CD4-positive, alpha-beta memory T cell (primary cell): ENCODE measurements at places on chromosomes 7 and 10. TPM values are rescaled to one million over a fixed set of nuclear protein-coding genes. Genes with fewer than 3 reads are reported as not detected.
A peak's percentile ranks its signal among the peaks of the same experiment; 100 is the strongest.

- no peak overlapping the region for H3K4me3 ChIP-seq
- no peaks in the 10 kb centered on the region for H3K27me3 ChIP-seq
- no peak overlapping the region for H3K27ac ChIP-seq
- no peaks in the 10 kb centered on the region for H3K4me1 ChIP-seq
- no peaks in the 10 kb centered on the region for H3K36me3 ChIP-seq
- DNase-seq, result no peak
Measured at GRCh38 chr10:30803892-30804322, 174.4 kb upstream of the LYZL2 start.

GRCh38 chr7:154748089-154748786 is 254.7 kb downstream of the PAXIP1 start:
- H3K4me1 ChIP-seq, result no peaks in the 10 kb centered on the region
- H3K4me3 ChIP-seq, result no peak overlapping the region
- H3K27ac ChIP-seq, result no peak overlapping the region
- no peak for DNase-seq

Gene ITPRID1
- not detected for total RNA-seq

- H3K4me3 ChIP-seq, result no peak overlapping the region
- no peak for DNase-seq
- no peaks in the 10 kb centered on the region for H3K27me3 ChIP-seq
Measured at GRCh38 chr10:122957474-122957873, 3.4 kb upstream of the C10orf88 start.

DNA sequence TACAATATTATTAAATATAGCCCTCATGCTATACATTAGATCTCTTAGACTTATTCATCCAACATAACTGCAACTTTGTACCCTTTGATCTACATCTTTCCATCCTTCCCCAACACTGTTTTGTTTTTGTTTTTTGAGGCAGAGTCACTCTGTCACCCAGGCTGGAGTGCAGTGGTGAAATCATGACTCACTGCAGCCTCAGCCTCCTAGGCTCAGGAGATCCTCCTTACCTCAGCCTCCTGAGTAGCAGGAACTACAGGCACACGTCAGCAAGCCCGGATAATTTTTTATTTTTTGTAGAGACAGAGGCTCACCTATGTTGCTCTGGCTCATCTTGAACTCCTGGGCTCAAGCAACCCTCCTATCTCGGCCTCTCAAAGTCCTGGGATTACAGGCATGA is 53.3 kb downstream of the NT5C2 start:
- H3K36me3 ChIP-seq, result peaks cover 3% of the 10 kb centered on the region
- H3K27me3 ChIP-seq, result no peaks in the 10 kb centered on the region
- H3K4me1 ChIP-seq, result no peaks in the 10 kb centered on the region
- no peak overlapping the region for H3K4me3 ChIP-seq
- H3K27ac ChIP-seq, result no peak overlapping the region

Gene CPA2
- total RNA-seq, result not detected

GRCh38 chr10:33461295-33461640 is 126.8 kb upstream of the NRP1 start:
- DNase-seq, result no peak
- no peak overlapping the region for H3K4me3 ChIP-seq
- H3K27me3 ChIP-seq, result no peaks in the 10 kb centered on the region
- H3K36me3 ChIP-seq, result no peaks in the 10 kb centered on the region

Gene NUDT13
- 2.9 TPM for total RNA-seq

- DNase-seq, result no peak
- H3K4me3 ChIP-seq, result no peak overlapping the region
- H3K27me3 ChIP-seq, result no peaks in the 10 kb centered on the region
- no peaks in the 10 kb centered on the region for H3K4me1 ChIP-seq
- no peak overlapping the region for H3K27ac ChIP-seq
Measured at GRCh38 chr7:114107522-114107921, 188.7 kb upstream of the PPP1R3A start.

DNA sequence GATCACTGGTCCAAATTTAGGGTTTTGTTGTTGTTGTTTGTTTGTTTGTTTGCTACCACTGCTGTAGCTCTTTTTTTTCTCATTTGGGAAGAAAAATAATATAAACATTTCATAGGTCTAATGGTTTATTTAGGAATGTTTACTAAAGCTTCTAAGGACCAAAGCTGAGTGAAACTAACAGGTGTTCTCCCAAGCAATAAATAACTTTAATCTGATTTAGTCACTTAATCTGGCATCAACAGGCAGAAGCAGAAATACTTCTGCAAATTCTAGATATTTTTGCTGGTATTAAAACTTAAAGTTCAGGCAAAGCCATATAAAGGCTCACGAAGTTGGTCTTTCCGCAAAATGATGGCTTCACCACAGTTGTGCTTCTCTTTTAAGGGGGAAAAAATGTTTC is 144.5 kb upstream of the YAE1 start:
- DNase-seq, result no peak
- no peak overlapping the region for H3K4me3 ChIP-seq
- no peak overlapping the region for H3K27ac ChIP-seq
- no peaks in the 10 kb centered on the region for H3K36me3 ChIP-seq
- H3K27me3 ChIP-seq, result no peaks in the 10 kb centered on the region
- no peaks in the 10 kb centered on the region for H3K4me1 ChIP-seq

DNA sequence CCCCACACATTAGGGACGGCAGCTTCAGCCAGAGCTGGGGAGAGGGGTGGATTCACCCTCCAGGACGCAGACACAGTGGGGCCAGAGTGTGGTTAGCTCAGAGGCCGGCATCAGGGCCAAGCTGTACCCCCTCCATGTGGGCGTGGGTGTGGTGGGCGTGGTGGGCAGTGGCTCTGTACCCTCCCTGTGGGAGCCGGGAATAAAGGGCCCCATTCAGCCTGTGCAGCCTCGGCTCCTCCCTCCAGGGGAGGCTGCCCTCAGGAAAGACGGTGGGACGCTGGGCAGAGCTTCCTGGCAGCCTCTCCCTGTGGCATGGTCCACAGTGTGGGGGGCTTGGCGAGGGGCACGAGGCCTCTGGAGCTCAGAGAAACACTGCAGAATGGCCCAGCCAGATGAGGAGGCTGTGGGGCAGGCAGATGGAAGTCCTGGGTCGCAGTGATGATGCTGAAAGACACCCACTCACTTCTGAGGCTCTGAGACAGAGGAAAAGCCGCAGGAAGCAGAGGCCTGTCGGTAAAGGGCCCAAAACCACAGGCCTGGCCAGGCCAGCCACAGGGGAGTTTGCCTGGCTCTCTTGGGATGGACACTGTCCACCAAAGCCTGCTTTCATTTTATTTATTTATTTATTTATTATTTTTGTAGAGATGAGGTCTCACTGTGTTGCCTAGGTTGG is 108.0 kb downstream of the SH3PXD2A start:
- H3K27ac ChIP-seq, result peak overlapping the region; percentile 26
- peaks cover 45% of the 10 kb centered on the region for H3K4me1 ChIP-seq
- no peak for DNase-seq
- no peaks in the 10 kb centered on the region for H3K36me3 ChIP-seq
- no peaks in the 10 kb centered on the region for H3K27me3 ChIP-seq
- no peak overlapping the region for H3K4me3 ChIP-seq

DNA sequence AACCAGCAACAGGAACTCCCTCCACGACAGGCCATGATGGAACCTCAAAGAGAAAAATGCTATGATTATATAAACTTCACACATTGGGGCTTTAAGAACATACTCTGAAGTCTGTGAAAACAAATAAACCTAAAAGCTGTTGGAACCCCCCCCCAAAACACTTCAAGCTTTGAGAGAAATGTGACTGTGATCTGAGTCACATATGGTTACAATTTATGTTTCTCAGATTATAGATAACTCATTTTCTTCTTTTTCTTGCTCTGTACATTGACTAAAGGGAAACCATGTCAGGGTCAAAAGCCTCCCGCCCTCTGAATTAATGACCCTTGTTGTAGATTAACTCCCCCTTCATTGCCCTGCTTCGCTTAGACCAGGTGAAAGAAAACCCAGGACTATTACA is 15.8 kb downstream of the VOPP1 start:
- peaks cover 6% of the 10 kb centered on the region for H3K36me3 ChIP-seq
- H3K27ac ChIP-seq, result no peak overlapping the region
- H3K27me3 ChIP-seq, result no peaks in the 10 kb centered on the region
- no peak overlapping the region for H3K4me3 ChIP-seq

Gene TMEM140
- total RNA-seq, result 28.3 TPM

Gene TMEM196
- total RNA-seq, result not detected

DNA sequence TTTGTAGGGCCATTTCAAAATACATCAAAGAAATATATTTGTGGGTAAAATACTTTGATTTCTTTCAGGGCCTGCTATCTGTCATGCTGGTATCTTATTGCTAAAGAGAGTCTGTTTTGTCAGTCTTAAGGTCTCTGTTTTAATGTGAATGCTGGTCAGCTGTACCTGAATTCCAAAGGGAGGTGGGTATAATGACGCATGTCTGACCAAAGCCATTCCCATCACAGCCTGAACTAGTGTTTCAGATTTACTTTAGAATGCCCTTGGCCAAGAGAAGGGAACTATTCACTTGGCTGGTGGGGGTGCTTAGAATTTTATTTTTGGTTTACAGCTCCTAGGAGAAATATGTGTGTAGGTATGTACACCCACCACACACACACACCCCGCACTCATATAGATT is 30.6 kb upstream of the MYL10 start:
- H3K27ac ChIP-seq, result no peak overlapping the region
- no peaks in the 10 kb centered on the region for H3K36me3 ChIP-seq
- no peak for DNase-seq
- H3K27me3 ChIP-seq, result no peaks in the 10 kb centered on the region
- no peaks in the 10 kb centered on the region for H3K4me1 ChIP-seq
- H3K4me3 ChIP-seq, result no peak overlapping the region

GRCh38 chr7:105131890-105132289 is 117.9 kb downstream of the KMT2E start:
- no peak for DNase-seq
- peaks cover 6% of the 10 kb centered on the region for H3K4me1 ChIP-seq
- peaks cover 29% of the 10 kb centered on the region for H3K36me3 ChIP-seq
- no peaks in the 10 kb centered on the region for H3K27me3 ChIP-seq
- H3K27ac ChIP-seq, result no peak overlapping the region

Gene SPDYE1
- 0.17 TPM for total RNA-seq

GRCh38 chr7:25569765-25570164 is 341.5 kb upstream of the NPVF start:
- no peak overlapping the region for H3K4me3 ChIP-seq
- DNase-seq, result no peak
- H3K27ac ChIP-seq, result no peak overlapping the region
- no peaks in the 10 kb centered on the region for H3K4me1 ChIP-seq
- no peaks in the 10 kb centered on the region for H3K36me3 ChIP-seq

GRCh38 chr10:103842605-103843004 is 12.8 kb downstream of the SH3PXD2A start:
- H3K27ac ChIP-seq, result no peak overlapping the region
- no peaks in the 10 kb centered on the region for H3K36me3 ChIP-seq
- H3K27me3 ChIP-seq, result no peaks in the 10 kb centered on the region
- peaks cover 22% of the 10 kb centered on the region for H3K4me1 ChIP-seq

Gene ST8SIA6
- 0.58 TPM for total RNA-seq

DNA sequence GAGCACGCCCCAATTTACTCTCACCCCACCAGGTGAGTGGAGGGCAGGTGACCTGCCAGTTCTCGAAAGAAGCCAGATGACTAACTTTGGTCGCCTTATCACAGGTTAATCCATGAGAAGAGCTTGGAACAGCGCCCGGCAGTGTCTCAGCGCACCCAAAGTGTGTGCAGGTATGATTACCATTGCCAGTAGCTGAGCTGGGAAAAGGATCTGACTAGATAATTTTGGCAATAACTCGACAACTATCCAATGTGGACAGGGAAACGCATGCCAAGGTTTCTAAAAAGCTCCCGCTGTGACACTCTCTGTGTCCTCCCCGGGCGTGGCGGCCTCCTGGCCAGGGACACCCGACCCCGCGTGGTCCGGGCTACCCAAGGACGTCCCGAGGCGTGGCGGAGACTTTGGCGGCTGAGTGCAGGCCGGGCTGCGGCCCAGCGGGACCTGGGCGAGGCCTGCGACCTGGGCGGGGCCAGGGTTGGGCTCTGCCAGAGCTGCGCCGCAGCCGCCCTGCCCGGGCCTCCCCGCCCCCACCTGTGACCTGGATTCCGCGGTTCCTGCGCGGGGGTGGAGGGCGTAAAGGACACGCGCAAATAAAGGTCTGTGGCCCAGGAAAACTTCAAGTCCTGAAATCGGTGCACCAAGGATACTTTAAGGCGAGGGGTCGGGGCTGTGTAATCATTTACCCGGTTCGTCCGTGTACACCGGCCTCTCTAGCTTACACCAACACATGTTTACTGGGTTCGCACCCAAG is 13.7 kb upstream of the WAPL start:
- H3K4me3 ChIP-seq, result no peak overlapping the region
- no peaks in the 10 kb centered on the region for H3K27me3 ChIP-seq
- peak; percentile 22 for DNase-seq
- H3K36me3 ChIP-seq, result no peaks in the 10 kb centered on the region

Gene RHOBTB1
- 0.25 TPM for total RNA-seq

- no peaks in the 10 kb centered on the region for H3K4me1 ChIP-seq
- no peak overlapping the region for H3K4me3 ChIP-seq
- DNase-seq, result no peak
Measured at GRCh38 chr10:87670586-87670985, 10.9 kb downstream of the PAPSS2 start.

Gene MET
- total RNA-seq, result 0.47 TPM

- no peaks in the 10 kb centered on the region for H3K4me1 ChIP-seq
- H3K4me3 ChIP-seq, result no peak overlapping the region
- H3K27ac ChIP-seq, result no peak overlapping the region
- no peak for DNase-seq
Measured at GRCh38 chr7:32033006-32033405, 37.2 kb downstream of the PDE1C start.

Gene ZNF248
- total RNA-seq, result 18.0 TPM

Gene IL15RA
- 11.1 TPM for total RNA-seq

Gene RBP3
- total RNA-seq, result not detected

GRCh38 chr7:157499121-157499834 is 162.5 kb downstream of the DNAJB6 start:
- H3K27ac ChIP-seq, result no peak overlapping the region
- no peak overlapping the region for H3K4me3 ChIP-seq
- no peaks in the 10 kb centered on the region for H3K36me3 ChIP-seq
- DNase-seq, result no peak
- H3K27me3 ChIP-seq, result no peaks in the 10 kb centered on the region

Gene TMEM120A
- total RNA-seq, result 31.2 TPM

- no peak overlapping the region for H3K27ac ChIP-seq
- H3K4me3 ChIP-seq, result no peak overlapping the region
- no peaks in the 10 kb centered on the region for H3K36me3 ChIP-seq
- no peaks in the 10 kb centered on the region for H3K4me1 ChIP-seq
- no peak for DNase-seq
Measured at GRCh38 chr7:42770114-42770513, 141.8 kb downstream of the C7orf25 start.

- no peak for DNase-seq
- H3K27me3 ChIP-seq, result no peaks in the 10 kb centered on the region
- H3K36me3 ChIP-seq, result no peaks in the 10 kb centered on the region
- no peaks in the 10 kb centered on the region for H3K4me1 ChIP-seq
- H3K4me3 ChIP-seq, result no peak overlapping the region
Measured at GRCh38 chr7:46226860-46227259, 305.8 kb upstream of the IGFBP3 start.

DNA sequence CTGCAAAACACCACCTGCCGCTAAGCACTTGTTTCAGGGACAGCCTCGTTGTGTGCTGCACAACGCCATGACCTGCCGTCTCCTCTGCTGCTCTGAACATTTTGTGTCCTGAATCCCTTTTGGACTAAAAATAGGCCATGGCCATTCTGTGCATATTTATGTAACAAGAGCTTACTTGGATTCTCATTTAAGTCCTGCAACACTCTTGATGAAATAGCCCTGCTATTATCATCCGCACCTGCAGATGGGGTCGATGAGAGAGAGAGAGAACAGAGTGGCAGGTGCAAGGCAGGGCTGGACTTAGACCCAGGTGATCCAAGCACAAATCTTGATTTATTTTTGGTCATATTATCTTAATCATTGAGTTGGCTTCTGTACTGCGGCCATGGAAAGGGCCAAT is 121.2 kb upstream of the PRKCQ start:
- no peak for DNase-seq
- H3K4me3 ChIP-seq, result no peak overlapping the region
- no peak overlapping the region for H3K27ac ChIP-seq
- H3K4me1 ChIP-seq, result no peaks in the 10 kb centered on the region
- no peaks in the 10 kb centered on the region for H3K36me3 ChIP-seq
